ENCODE measurements at places on chromosomes 6 and 20.

DNA sequence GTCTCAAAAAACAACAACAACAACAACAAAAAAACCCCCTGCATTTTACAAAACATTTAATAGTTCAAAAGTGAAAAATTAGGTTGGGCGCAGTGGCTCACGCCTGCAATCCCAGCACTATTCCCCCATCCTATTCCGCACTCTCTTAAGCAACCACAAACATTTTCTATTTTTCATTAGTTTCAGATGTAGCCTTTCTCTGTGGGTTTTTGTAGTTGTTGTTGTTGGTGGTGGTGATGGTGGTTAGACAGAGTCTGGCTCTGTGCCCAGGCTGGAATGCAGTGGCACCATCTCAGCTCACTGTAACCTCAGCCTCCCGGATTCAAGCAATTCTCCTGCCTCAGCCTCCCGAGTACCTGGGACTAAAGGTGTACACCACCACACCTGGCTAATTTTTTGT is 6.4 kb upstream of the GMNN start:
- no peak for DNase-seq

DNA sequence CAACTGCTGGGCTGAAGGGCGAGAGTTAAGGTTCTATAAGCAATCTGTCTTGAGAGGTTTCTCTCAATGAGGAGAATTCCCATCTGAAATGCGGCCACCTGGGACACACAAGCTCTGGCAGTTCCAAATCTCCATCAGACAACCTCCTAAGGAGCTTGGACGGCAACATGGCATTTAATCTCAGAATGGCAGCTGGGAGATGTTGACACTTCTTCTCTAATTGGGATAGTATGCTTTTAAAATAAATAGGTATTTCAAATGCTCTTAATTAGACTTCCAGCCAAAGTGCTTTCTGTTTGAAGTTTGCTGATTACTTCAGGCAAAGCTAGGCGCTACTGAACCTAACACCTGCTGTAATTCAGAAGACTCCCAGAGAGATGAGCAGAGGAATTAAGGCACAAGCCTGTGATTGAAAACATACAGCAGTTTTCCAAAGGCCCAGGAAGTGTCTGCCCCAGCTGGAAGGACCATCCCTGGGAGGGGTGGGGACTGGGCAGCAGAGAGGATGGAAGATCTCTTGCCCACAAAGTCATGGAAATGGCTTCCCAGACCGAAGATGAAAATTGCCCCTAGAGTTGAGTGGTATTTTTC is 59.1 kb upstream of the KCNK16 start:
- DNase-seq, result no peak

DNA sequence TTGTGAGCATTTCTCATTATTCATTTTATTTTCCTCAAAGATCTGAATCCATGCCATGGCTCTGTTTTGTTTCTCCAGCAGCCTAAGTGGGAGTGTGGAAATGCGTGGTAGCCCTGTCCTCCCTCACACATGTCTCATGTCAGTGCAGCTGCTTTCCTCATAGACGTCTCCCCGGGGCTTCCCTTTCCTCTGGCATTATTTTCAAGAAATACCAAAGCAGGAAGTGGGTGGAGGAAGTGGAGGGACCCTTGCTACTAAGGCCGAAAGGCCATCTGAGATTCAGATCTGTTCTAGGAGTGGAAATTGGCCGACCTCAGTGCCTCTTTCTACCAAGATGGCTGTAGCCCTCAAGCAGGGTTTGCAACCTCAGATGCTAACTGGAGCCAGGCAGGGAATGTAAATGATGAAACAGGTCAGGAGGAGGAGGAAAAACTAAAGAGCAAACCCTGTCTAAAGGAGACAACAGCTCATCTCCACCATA is 420.9 kb upstream of the PLCB4 start:
- no peak for DNase-seq

DNA sequence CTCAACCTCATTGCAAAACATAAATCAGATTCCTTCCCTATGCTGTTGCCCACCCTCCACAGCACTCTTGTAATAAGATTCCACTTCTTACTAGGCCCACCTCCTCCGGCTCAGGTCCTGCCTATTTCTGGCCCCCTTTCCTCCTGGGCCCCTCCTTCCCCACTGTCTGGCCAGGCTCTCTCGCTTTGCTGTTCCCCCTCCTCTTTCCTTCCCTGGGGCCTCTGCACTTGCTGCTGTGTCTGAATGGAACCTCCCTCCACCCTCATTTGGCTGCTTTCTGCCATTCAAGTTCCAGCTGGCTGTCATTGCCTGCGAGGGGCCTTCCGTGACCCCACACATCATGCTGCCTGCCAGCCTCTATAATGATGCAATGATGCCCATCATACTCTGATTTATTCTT is 38.9 kb downstream of the ARHGAP40 start:
- no peak for DNase-seq

Data from stomach (tissue), 19 donors.